ENCODE measurements at places on chromosomes 12 and 14.

DNA sequence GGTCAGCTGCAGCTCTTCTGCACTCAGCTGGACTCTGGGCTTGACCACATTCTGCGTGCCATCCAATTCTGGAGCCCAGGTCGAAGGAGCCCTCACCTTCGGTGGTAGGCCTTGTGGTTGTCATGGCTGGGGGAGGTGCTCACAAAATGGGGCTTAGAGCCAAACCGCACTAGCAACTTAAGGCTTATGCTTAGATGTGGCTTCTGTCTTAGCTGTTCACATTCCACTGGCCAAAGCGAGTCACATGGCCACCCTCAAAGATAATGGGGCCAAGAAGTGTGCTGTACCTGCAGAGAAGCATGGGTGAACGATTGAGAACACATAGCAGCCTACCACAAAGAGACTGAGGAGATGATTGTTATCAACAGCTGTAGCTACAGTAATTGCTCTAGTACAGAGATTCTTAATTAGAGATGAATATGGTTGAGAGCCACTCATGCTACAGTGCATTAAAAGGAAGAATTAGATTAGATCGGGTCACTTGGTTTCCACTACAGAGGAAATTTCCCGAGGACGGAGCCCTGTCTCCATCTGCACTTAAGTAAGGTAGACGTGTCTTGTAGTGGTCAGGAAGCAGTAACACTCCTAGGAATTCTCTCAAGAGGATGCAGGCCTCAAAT is 334.6 kb upstream of the FKBP4 start:
- no peak for DNase-seq

DNA sequence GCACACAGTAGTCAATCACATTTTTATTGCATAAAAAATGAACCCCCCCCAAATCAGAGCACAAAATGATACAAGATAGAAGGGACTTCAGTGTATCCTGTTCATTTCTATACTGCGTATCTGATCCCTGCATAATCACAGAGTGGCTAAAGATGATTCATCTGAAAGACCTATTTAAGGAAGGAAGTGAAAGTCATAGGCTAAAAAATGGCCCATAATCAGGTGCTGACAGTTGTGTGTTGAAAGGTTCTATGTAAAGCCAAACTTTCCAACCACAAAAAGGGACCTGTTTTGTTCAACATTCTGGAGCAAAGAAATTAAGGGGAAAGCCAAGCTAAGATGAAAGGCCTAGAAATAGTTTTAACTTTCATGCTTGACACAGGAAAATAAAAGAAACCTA is 147.8 kb upstream of the ATP2B1 start:
- DNase-seq = no peak

GRCh38 chr12:89345830-89346740 is 6.2 kb downstream of the DUSP6 start:
- peak; percentile 65 for DNase-seq

- DNase-seq = no peak
These were observed 109.7 kb downstream of the CRADD start for GRCh38 chr12:93786656-93787397.

GRCh38 chr12:117321572-117321971 is 39.9 kb downstream of the NOS1 start:
- no peak for DNase-seq

- DNase-seq = no peak
These were observed 113.3 kb upstream of the TMPO start for GRCh38 chr12:98402091-98402490.

DNA sequence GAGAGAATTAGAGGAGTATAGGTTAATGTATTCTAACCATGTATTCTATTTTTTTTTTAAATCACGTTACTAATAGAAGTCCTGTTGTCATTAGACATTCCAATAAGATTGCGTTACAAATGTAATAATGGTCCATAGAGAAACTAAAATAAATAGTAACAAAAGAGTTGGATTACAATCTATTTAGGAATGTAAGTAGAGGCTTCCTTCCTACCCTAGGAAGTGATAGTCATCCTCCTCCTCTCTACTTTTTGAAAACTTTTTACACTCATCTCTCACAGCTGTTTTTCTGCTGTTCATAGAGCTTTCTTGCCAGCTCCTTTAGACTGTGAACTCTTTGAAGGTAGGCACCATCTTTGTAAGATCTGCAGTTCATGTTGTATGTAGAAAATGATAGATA is 23.6 kb downstream of the TRHDE start:
- DNase-seq = no peak

GRCh38 chr14:104669697-104670096 is 19.7 kb upstream of the INF2 start:
- no peak for DNase-seq

- DNase-seq = no peak
These were observed 220.7 kb downstream of the NOVA1 start for GRCh38 chr14:26377150-26377549.

DNA sequence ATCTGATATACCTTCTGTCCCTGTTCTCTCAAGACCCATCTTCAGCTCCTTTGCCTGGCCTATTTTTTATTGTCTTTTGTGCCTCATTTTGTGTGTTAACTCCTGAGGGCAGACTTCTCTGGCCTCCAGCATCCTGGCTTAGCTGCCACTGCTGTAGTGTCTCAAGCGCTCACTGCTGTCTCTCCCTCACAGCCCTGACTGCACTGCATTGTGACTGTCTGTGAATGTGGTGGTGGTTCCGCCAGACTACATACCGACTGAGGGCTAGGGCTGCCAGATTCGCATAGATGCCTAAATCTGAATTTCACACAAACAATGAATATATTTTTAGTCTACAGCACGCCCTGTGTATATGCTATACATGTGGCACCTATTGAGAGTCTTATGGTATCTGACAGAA is 1088.9 kb upstream of the TMEM132C start:
- DNase-seq = no peak

GRCh38 chr14:34983148-34983760 is 462 bp downstream of the SRP54 start:
- DNase-seq = no peak

DNA sequence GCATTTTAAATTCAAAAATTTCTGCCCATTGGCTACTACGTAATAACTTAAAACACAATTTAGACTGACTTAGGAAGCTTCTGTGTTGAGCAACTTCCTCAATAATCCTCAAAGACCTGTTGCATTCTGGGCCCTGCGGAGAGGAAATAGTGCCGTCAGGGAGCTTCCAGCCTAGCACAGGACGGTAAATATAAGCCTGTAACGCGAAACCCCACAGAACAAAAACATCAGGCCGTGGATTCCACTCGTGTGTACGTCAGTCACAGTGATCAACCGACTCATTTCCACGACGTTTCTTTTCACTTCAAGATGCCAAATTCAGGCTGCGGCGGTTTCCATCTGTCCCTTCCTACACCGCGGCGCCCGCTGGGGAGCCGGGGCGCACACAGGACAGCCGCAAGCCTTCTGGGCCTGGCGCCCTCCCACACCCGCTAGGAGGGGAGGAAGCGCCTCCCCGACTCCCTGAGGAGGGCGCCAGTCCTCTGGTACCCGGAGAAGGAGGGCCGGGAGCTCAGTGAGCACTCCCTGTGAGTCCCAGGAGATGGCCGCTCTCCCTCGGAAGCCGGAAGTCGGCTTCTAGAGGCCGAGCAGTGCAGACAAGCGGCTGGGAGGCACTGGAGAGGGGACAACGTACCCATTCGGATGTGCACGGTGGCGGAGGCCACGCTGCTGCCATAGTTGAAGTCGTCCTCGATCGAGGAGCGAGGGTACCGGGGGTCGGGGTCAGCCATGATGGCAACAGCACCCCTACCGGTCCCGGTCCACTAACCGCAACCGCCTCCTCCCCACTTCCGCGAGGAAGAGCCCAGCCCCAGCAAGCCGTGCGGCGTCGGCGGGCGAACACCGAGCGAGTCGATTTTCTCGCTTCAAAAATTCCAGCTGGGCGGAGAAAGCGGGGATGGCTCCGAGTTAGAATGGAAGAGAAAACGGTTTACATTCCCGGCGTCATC is at the start of gene TMBIM4:
Gene TMBIM4 (minus strand): TSS at position 776 of the 950 bp plus-strand sequence. CDS start 45 bp downstream, at position 731.
- DNase-seq = peak; percentile 100

- DNase-seq = no peak
These were observed 96.9 kb upstream of the FGD4 start for GRCh38 chr12:32302218-32303173.

DNA sequence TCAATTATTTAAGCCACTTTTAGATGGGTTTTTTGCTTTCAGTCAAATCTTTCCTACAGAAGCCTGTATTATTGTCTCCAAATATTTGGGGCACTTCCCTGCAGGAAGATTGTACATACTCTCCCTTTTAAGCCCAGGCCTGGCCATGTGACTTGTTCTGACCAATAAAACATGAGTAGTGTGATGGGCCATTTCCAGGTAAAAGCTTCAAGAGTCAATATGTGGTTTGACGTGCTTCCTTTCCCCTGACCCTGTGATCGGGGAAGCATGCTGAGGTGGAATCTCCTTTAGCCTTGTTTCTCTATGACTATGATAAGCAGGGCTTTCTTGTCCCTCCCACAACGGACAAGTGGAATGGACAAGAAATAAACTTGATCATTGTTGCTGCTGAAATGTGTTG is 14.2 kb upstream of the NIN start:
- DNase-seq = no peak

- no peak for DNase-seq
These were observed 11.2 kb upstream of the ARID2 start for GRCh38 chr12:45718306-45718705.

DNA sequence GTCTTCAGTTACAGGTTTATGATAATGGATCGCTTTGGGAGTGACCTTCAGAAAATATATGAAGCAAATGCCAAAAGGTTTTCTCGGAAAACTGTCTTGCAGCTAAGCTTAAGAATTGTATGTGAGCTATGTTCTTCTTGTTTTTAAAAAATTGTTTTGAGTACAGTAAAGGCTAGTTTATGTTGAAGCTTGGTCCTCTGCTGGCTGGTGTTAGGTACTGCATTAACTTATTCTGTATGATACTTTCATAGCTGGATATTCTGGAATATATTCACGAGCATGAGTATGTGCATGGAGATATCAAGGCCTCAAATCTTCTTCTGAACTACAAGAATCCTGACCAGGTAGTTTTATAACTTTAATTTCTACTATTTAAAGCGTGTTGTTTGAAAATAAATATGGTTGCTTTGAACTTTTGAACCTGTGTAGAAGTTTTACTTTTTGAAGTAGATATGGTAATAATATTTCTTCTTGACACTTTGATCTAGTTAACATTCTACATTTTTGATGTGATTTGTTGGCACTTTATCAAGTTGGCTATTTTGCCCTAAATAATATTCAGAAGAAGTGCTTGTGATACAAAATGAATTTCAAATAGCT is 55.7 kb downstream of the VRK1 start:
- DNase-seq = no peak

DNA sequence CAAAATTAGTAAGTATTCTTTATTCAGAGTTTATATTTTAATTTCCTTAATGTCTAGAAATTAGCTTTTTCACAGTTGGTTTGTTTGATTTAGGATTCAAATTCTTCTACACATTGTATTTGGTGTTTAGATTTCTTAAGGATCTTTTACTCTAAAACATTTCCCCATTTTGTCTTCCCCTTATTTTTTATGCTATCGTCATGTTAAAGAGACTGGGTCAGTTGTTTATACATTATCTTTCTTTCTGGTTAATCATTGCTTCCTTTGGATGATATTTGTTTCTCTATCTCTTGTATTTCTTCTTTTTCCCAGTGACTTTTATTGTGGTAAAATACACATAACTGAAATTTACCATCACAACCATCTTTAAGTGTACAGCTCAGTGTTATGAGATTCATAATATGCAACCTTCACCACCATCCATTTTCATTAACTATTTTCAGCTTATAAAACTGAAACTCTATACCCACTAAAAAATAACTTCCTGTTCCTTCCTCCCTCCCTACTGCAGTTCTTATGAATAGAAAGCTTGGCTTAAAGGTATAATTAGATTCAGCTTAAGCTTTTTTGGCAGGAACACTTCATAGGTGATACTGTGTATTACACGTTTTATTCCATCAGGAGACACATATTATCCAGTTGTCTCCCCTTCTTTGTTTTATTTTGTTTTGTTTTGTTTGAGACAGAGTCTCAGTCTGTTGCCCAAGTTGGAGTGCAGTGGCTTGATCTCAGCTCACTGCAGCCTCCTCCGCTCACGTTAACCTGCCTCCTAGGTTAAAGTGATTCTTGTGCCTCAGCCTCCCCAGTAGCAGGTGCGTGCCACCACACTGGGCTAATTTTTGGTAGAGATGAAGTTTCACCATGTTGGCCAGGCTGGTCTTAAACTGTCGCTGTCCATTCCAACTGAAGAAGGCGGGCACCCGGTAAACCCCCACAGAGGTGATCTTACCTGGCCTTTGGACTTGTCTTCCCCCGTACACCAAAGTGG is 45.0 kb downstream of the NOPCHAP1 start:
- DNase-seq = no peak

DNA sequence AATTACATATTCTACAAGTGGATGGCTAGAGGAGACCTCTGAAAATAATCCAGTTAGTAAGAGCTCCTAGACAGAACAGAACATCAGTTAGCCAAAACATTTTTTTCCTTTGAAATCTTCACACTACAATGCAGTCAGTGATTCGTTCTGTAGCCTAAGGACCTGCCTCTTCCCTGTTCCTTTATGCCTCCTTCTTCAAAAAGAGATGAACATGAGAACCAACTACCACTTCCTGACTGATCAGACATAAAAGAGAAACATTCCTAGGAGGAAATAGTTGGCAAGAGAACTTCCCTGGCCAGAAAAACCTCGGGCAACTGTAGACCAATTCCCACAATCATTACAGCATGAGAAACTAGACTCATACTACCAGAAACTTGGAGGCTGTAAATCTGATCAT is 29.4 kb downstream of the ITPR2 start:
- DNase-seq = no peak

GRCh38 chr14:77593501-77593961 is 22.9 kb downstream of the SPTLC2 start:
- DNase-seq = no peak

GRCh38 chr12:92035477-92035876 is 110.2 kb downstream of the BTG1 start:
- DNase-seq = no peak

DNA sequence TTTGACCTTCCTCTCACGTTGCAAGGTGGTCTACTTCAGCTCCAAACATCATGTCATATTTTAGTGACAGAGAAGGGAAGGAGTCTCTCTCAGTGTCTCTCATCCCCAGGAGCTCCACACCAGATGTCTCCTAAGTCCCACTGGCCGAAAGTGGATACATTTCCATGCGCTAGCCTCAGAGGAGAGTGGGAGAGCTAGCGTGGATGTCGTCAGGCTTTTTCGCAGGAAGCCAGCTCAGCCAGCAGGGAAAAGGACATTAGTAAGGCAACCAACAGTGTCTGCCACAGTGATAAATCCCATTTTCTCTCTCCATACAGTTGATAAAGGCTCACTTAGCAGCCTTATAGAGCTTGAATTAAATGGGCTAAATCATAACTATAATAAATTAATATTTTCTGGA is 155.7 kb downstream of the PELI2 start:
- DNase-seq = no peak

All from right kidney (tissue), 9 donors.